ENCODE measurements at places on chromosomes 3 and 15.
A peak's percentile ranks its signal among the peaks of the same experiment; 100 is the strongest.

- DNase-seq, result peak; percentile 22
Measured at GRCh38 chr15:75200765-75201615, 692 bp upstream of the C15orf39 start.

- DNase-seq, result no peak
Measured at GRCh38 chr15:60696523-60696859, 217.5 kb upstream of the ICE2 start.

DNA sequence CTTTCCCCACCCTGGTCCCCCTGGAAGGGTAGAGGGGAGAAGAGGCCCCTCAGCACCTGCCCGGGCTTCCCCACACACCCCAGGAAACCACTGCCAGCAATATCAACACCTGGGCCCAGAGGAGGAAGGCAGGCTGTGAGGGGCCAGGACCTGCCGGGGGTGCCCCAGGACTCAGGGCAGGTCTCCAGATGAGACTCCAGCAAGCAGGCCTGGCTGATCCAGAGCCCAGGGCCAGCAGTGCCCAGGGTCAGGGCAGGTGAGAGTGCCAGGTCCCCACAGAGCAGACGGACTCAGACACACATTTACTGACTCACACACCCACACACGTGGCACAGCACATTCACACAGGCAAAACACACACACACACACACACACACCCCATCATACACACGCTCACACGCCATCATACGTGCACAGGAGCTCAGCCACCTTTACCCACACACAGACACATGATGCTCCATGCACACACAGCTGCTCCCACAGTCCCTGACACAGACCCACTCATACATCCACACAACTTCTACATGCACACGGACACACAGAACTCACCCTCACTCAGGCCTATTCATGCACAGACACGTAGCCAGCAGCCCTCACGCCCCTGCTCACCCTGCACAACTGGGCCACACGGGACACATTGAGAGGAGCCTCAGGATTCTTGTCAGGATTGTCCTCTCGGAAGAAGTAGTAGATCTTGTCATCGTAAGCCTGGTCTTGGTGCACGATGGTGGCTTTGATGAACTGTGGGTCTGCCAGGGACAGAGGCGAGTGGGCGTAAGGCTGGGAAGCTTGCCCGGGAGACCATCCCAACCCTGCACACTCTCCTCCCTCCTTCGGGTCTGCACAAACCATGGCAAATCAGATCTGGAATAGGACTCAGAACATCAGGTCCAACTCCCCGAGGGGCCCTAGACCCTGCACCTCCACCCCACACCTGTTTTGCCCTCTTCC is 17.5 kb downstream of the SEMA7A start:
- no peak for DNase-seq

DNA sequence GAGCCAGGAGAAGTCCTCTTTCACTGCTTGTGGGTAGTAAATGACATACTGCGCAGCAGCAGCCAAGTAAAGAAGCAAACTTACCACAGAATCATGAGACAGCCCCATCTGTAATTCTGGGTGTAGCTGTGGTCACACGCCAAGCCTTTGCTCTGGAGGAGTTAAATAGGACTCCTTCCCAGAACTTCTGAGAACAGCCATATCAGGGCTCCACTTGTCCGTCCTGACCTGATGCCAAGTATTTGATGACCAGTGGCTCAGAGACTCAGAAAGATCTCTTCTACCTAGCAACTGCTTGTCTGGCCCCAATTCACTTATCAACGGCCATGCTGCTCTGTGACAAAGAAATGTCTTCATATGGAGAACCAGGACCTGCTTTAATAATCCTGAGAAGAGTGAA is 20.6 kb upstream of the GOLIM4 start:
- no peak for DNase-seq

DNA sequence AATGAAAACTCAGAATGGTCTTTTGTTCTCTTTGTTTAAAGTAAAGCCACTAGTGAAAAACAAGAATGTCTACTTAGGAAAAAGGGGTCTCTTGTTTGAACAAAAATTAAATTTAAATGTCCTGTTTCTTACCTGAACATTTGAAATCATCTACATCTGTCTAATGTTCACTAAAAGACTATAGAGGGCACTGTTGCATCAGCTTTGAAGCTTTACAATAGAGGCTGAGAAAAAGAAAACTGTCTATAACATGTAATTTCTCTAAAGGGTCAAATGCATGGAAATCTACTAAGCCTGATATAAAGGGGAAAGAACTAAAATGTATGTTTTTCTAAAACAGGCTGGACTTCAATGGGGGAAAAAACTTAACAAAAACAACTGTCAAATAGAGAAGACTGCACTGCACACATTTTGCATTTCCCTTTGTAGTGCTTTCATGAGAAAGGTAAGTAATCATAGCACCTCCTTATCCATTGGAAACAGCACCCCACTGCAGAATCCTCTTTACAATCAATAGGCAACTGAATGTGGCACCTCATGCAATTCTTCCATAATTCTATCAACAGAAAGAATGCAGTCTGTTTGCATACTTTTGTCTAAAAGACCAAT is 26.3 kb downstream of the DPH6 start:
- DNase-seq, result peak; percentile 87

GRCh38 chr3:11944052-11944673 is 60.0 kb upstream of the SYN2 start:
- DNase-seq, result peak; percentile 44

DNA sequence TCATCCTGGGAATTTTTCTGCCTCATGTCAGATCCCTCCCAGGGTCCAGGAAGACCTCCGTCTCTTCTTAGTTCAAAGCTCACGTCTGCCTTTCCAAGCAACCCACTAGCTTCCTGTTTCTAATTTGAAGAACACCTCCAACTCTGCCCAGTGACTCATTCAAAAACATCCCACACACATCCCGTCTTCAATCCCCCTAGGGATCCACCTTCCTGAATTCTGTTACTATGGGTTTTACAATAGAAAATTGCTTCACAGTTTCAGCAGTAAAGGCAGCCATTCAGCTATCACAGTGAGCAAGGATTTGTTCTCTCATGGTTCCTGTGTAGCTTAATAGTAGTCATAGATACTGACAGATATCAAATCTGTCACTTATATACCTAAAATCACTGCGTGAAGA is 308.3 kb upstream of the CCDC54 start:
- peak; percentile 69 for DNase-seq

GRCh38 chr3:70120357-70120966 is 120.9 kb downstream of the SAMMSON start:
- DNase-seq, result peak; percentile 31

DNA sequence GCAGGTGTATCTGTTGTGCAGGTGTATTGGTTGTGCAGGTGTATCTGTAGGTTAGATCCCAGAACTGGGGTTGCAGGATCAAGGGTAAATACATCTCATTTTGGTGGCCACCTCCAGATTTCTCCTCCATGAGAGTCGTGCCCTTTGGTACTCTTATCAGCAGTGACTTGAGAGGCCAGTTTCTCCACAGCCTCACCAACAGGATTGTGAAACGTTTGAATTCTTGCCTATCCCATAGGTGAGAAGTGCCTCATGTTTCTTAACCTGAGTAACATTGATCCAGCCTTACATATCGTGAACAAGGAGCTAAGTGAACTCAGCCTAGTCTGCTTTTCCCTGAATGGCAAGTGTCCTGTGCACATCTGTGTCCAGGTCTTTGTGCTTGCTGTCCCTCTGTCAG is 55.4 kb downstream of the CMTM8 start:
- no peak for DNase-seq

- no peak for DNase-seq
Measured at GRCh38 chr15:76328106-76328696, 8.4 kb upstream of the ISL2 start.

GRCh38 chr15:93566762-93567161 is 477.8 kb upstream of the RGMA start:
- no peak for DNase-seq

DNA sequence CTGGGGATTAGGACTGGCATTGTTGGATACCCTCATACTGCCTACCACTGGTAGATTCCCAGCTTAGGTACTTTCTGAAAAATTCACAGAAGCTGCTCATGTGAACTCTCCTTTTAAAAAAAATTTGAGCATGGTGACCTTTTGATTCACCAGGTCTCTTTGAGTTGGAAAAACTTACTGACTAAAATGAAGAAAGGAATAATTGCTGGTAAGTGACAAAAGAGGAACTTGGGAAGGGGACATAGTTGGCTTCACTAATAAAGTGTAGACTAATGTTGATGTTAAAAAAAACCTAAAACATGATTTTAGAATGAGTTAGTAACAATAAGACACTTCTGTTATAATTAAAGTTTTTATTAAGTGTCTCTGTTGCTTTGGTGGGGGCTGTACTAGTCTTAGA is 8.6 kb downstream of the VPS8 start:
- DNase-seq, result no peak

- no peak for DNase-seq
Measured at GRCh38 chr3:183515968-183516851, 39.3 kb downstream of the KLHL6 start.

DNA sequence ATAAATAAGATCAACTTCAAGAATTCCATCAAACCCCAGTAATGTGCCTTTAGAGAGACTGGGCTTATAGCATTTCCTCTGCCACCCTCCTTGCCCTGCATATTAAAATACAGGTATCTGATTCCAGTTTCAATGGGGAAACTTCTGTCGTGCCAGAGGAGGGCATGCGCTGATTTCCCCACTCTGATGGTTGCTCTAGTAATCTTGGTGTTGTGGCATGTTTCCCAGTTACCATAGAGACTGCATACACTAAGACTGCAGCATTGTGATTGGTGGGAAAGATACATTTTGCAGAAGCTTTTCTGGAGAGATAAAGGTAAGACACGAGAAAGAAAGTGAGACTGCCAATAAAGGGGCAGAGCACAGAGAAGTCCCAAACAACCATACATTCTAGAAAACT is 225.6 kb downstream of the TIGIT start:
- peak; percentile 59 for DNase-seq

- DNase-seq, result no peak
Measured at GRCh38 chr3:32334675-32335074, 57.0 kb upstream of the CMTM7 start.

Data from adipocyte (in vitro differentiated cells).